Renal pelvis (tissue), 12 donors: ENCODE measurements at places on chromosomes 13 and 19. TPM values are rescaled to one million over a fixed set of nuclear protein-coding genes. Genes with fewer than 3 reads are reported as not detected.

Gene RFPL4AL1
- not detected for polyA plus RNA-seq

Gene ZNF628
- 5.1 TPM for polyA plus RNA-seq

Gene GPC6
- 55.3 TPM for polyA plus RNA-seq

Gene PSG1
- not detected for polyA plus RNA-seq

Gene TSSK6
- polyA plus RNA-seq, result 1.2 TPM

Gene SMG9
- 53.0 TPM for polyA plus RNA-seq

Gene COX7A1
- polyA plus RNA-seq, result 24.4 TPM

Gene BCAM
- polyA plus RNA-seq, result 725 TPM

Gene CCL25
- polyA plus RNA-seq, result 0.33 TPM

Gene ZNF491
- 2.9 TPM for polyA plus RNA-seq

Gene FCAR
- 0.31 TPM for polyA plus RNA-seq

Gene CLEC4M
- 3.9 TPM for polyA plus RNA-seq

Gene KLF5
- polyA plus RNA-seq, result 30.0 TPM

Gene CALR3
- polyA plus RNA-seq, result not detected

Gene BLVRB
- polyA plus RNA-seq, result 52.3 TPM

Gene ATP4A
- polyA plus RNA-seq, result not detected

Gene TPM4
- polyA plus RNA-seq, result 466 TPM

Gene CYP4F3
- 1.3 TPM for polyA plus RNA-seq

Gene VN1R2
- polyA plus RNA-seq, result not detected

Gene VSTM1
- polyA plus RNA-seq, result 0.38 TPM

Gene SHISA2
- 60.9 TPM for polyA plus RNA-seq

Gene ZNF69
- polyA plus RNA-seq, result 14.0 TPM

Gene GSX1
- not detected for polyA plus RNA-seq

Gene ISOC2
- polyA plus RNA-seq, result 52.1 TPM
